ENCODE measurements at places on chromosomes 1 and 21. TPM values are rescaled to one million over a fixed set of nuclear protein-coding genes. Genes with fewer than 3 reads are reported as not detected.
A peak's percentile ranks its signal among the peaks of the same experiment; 100 is the strongest.

- no peak for DNase-seq
These were observed 4.8 kb downstream of the CNTN2 start for GRCh38 chr1:205047764-205048231.

DNA sequence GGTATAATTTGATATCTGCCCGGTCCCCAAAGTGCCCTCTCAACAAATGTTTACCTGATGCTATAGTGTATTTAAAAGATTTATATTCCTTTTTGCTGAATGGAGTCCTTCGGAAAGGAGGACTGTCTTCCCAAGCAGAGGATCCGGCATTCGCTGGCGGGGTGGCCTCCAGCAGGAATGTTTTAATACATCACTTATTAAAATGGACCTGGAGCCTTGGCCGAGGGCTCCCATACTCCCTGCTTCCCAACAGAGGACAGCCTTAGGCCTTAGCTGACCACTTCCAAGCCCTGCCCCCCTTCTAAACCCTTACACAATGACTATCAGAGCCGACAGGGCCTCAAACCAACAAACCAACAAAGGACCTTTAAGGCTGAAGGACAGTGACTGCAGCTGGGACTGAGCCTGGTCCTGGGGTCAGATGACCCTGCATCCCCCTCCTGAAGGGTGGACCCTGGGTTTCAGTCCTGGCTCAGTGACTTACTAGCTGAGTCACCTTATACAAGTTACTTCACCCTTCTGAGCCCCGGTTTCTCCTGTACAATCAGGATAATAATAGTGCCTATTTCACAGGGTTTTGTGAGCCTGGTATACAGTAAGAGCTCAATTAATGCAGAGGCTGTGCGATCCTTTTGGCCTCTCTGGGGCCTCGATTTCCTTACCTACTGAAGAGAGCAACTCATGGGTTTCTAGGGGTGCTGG lies 5.6 kb downstream of the CAMK2N1 start:
- DNase-seq: no peak

- no peak for DNase-seq
These were observed 44.7 kb downstream of the MAST2 start for GRCh38 chr1:45848097-45848496.

GRCh38 chr1:149997585-149998262 lies 12.8 kb downstream of the OTUD7B start:
- DNase-seq: no peak

DNA sequence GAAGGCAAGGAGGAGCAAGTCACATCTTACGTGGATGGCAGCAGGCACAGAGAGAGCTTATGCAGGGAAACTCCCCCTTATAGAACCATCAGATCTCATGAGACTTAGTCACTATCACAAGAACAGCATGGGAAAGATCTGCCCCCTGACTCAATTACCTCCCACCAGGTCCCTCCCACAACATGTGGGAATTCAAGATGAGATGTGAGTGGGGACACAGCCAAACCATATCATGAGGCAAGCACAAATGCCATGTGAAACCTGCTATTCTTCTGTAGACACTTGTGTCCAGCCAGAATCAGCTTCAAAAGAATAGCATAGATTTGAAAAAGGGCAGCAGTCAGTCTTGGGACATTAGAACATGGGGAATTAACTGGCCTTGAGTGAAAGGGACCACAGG lies 32.2 kb upstream of the UBE2U start:
- no peak for DNase-seq

DNA sequence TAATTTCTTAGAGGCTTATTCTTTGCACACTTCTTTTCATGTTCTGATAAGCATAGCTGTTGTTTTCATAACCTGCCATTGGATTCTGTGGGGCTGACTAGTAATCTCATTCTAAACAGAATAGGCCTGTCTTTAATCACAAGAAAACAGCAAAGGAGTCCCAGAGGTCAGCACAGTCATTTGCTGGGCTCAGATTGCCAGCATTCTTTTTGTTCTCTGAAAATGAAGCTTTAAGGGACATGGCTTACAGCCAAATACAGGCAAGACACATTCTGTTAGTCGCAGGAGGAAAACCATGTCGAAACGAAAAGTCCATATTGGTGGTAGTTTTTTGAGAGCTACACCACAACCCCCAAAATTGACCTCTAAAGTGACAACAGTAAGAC lies 75.0 kb downstream of the MRPS6 start:
- no peak for DNase-seq

DNA sequence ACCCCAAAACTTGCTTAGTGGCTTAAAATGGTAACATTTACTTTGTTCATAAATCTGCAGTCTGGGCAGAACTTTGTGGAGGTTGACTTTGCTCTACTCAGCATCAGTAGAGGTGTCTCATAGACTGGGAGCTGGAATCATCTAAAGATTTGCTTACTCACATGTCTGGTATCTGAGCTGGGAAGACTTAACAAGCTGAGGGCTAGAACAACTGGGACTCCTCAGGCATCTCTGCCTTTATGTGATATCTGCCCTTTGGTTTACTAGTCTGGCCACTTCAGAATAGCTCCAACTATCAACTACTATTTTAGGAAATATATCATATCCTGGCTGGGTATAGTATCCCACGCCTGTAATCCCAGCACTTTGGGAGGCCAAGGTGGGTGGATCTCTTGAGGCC lies 82.5 kb downstream of the C4BPA start:
- DNase-seq: no peak

DNA sequence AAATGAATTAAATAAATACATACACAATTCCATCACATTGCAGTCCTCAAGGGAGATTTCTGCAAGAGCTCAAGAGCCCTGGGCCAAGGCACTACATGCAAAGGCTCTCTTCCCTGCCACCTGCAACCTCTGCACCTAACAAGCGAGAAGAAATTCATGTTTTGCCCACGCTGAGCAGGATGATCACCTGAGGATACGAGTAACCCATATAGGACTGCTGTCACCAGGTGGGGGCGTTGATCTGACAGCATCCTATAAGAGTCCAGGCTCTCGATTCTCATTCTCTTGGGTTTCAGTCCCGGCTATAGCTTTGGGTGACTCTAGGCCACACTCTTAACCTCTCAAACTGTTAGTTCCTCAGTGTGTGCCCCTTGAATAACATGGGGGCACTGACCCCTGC lies 18.7 kb upstream of the SPOCD1 start:
- no peak for DNase-seq

GRCh38 chr1:220487297-220487820 lies 40.6 kb upstream of the MARK1 start:
- DNase-seq: peak; percentile 67

Gene CHIA
- total RNA-seq: not detected

Gene L1TD1
- total RNA-seq: not detected

Gene ORC1
- 18.4 TPM for total RNA-seq

Gene GJA8
- total RNA-seq: 0.12 TPM

Gene HPCA
- not detected for total RNA-seq

Gene CD52
- not detected for total RNA-seq
